ENCODE measurements at places on chromosomes 3 and 15.

GRCh38 chr3:48402281-48402732 lies 27.6 kb downstream of the PLXNB1 start:
- peak; percentile 86 for DNase-seq

DNA sequence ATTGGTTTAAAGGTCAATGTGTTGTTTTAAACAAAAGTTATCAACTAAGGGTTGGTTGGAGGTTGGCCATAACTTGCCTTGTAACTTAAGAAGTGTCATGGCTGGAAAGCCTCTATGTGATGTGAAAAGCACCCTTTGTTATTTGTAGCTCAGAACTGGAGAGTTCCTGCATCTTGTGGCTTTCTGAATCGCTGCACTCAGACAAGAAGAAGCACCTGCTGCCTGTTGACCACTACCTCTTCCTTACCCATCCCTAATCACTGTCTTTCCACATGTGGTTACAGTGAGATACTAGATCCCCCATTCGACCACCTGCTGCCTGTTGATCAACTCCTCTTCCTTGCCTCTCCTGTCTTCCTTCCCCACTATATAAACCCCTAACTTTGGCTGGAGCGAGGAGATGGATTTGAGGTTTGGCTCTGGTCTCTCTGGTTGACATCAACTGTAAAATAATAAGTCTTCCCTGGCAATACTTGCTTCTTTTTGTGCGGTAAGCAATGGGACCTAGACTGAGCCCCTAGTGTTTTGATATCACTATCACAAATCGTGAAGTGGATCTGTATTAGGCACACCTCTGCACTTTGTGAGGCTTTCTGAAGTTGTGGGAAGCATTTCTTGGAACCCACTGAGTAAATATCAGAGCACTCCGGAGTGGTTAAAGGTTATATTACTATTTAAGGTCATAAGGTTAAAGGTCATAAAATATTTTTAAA lies 13.8 kb downstream of the RPL39L start:
- DNase-seq: no peak

- DNase-seq: no peak
Observed at GRCh38 chr3:171190668-171191067, 164.1 kb upstream of the SLC2A2 start.

DNA sequence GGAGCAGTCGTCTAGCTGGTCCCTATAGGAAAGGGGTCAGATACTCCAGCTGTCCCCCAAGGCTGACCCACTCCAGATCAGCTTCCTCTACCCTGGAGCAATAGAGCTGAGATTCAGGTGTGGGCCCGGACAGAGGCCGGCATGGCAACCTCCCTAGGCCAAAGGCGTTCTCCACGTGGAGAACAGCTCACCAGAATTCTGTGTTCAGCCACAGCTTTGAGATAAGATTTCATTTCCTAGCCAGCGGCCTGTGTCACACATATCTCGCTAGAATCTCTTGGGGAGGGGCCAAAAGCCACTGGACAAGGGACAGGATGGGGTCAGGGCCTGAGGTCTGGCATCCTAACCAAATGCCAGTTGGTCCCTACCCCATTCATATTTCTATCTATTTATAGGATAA lies 20.1 kb downstream of the SRGAP3 start:
- no peak for DNase-seq

- DNase-seq: no peak
Observed at GRCh38 chr15:61041886-61042285, 187.2 kb downstream of the RORA start.

GRCh38 chr15:96381463-96381862 lies 51.0 kb downstream of the NR2F2 start:
- no peak for DNase-seq

- DNase-seq: no peak
Observed at GRCh38 chr3:4680227-4680691, 187.1 kb downstream of the ITPR1 start.
